Naive B cell (primary cell): ENCODE measurements at places on chromosomes 2 and 18. TPM values are rescaled to one million over a fixed set of nuclear protein-coding genes. Genes with fewer than 3 reads are reported as not detected.
A peak's percentile ranks its signal among the peaks of the same experiment; 100 is the strongest.

DNA sequence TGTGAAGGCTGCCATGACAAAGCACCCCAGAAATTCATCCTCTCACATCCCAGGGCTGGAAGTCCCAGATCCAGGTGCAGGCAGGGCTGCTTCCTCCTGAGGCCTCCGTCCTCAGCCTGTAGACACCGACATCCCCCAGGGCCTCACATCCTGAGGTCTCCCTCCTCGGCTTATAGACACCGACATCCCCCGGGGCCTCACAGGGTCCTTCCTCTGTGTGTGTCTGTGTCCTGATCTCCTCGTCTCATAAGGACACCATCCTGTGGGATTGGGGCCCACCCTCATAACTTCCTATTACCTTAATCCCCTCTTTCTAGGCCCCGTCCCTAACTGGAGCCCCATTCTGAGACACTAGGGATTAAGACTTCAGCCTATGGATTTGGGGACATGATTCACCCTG, 92.0 kb upstream of the SNTG2 start:
- H3K27me3 ChIP-seq: peaks cover 17% of the 10 kb centered on the region
- no peak overlapping the region for H3K4me3 ChIP-seq
- no peaks in the 10 kb centered on the region for H3K36me3 ChIP-seq
- peaks cover 14% of the 10 kb centered on the region for H3K4me1 ChIP-seq
- H3K27ac ChIP-seq: no peak overlapping the region

DNA sequence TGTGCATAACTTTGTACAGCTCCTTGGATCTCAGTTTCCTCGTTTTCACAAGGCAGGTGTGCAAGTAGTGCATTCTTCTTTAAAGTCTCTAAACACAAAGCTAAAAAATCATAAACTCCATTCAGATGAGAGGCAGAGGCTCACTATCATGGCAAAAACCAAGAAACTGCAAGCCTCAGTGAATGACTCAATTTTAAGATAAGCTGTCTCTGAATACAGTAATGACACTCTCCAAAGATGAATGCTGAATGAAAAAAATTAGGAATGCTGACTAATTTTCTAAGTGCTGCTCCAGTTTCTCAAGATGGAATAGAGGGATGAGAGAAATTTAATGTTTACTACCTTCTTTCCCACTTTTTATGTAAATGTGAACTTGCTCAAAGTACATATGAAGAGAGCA, 17.2 kb downstream of the B4GALT6 start:
- DNase-seq: no peak
- no peaks in the 10 kb centered on the region for H3K36me3 ChIP-seq
- no peaks in the 10 kb centered on the region for H3K4me1 ChIP-seq

DNA sequence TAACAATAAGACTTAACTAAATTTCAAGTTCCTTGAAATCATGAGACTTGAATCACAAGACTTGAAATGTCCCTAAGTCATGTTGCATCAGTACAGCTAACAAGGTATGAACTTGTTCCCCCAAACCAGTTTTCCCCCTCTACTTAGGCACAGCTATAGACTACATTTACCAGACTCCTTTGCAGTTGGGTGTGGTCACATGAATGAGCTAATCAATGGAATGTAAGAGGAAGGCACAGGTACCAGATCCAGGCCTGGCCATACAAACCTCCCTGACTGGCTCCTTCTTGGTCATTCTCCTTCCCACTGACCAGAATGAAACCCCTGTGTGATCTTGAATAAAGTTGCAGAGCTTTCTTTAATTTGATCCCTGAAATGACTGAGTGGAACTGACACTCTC, 77.8 kb downstream of the DNER start:
- H3K4me1 ChIP-seq: no peaks in the 10 kb centered on the region
- H3K27me3 ChIP-seq: peaks cover 26% of the 10 kb centered on the region
- DNase-seq: no peak
- no peak overlapping the region for H3K4me3 ChIP-seq

Gene IL18R1
- 0.15 TPM for polyA plus RNA-seq

DNA sequence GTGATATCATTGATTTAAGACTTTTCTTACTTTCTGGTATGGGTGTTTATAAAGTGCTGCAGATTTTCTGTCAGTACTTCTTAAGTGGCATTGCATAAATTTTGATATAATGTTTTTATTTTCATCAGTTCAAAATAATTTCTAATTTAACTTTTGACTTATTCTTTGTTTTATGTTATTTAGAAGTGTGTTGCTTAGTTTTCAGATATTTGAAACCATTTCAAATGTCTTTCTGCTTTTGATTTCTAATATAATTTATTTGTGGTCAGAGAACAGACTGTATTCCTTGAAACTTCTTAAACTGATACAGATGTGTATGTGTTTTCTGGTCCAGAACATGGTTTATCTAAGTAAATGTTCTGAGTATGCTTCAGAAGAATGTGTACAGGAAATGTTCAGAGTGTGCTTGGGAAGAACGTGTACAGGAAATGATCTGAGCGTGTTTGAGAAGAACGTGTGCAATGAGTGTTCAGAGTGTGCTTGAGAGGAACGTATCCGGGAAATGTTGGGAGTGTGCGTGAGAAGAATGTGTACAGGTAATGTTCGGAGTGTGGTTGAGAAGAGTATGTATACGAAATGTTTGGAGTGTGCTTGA, 265.7 kb upstream of the HS6ST1 start:
- H3K36me3 ChIP-seq: no peaks in the 10 kb centered on the region
- H3K27ac ChIP-seq: no peak overlapping the region
- no peak for DNase-seq

Gene INPP4A
- 2.5 TPM for polyA plus RNA-seq

DNA sequence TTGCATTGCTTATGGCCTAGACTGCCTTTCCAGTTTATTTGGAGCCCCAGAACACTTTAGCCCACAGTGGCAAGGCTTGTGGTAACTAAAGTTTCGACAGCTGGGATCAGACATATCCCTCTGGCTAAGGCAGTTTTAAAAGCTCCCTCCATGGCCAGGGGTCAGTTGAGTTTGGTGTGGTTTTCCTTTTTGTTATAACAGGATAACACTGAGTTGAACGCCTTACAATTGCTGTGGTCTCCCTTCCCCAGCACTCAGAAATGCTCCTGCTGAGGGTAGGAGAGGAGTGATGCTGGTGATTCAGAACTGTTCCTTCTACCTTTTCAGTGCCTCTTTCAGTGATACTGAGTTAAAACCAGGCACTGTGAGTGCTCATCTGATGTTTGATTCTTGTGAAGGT, 182.6 kb downstream of the GULP1 start:
- H3K36me3 ChIP-seq: no peaks in the 10 kb centered on the region
- H3K27me3 ChIP-seq: no peaks in the 10 kb centered on the region
- no peak for DNase-seq
- no peak overlapping the region for H3K4me3 ChIP-seq
- no peak overlapping the region for H3K27ac ChIP-seq

Gene CRACDL
- polyA plus RNA-seq: not detected

Gene ARID5A
- polyA plus RNA-seq: 29.3 TPM

DNA sequence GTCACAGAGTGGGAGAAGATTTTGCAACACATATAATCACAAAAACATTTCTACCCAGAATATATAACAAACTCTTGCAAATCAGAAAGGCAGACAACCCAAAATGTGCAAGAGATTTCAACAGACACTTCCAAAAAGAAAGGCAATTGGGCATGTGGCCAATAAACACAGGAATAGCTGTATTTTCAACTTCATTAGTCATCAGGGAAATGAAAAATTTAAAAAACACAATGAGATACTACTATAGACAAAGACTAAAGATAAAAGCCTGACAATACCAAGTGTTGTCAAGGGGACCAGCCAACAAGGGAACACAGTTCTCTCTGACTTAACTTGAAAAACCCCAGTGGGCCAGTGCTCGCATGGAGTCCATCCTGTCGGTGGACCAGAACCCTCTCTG, 40.5 kb downstream of the MTHFD2 start:
- H3K4me1 ChIP-seq: no peaks in the 10 kb centered on the region
- DNase-seq: no peak
- H3K36me3 ChIP-seq: peaks cover 7% of the 10 kb centered on the region

DNA sequence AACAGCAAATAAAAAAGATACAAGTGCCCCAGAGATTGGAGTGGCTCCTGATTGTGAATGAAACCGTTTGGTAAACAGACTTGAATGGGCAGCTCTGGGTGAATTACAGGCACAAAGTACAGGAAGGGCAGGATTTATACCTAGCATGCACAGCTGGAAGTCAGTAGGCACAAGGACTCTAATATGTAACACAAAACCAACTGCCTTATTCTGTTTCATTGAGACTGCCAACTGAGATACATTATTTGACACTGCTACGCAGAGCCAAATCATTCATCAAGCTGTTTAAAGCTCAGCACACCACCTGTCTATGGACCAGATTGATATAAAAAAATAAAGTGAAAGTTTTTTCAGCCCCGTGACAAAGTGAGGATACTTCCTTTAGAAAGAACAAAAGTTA, 541.2 kb downstream of the NUP35 start:
- H3K27me3 ChIP-seq: no peaks in the 10 kb centered on the region
- H3K4me3 ChIP-seq: no peak overlapping the region
- H3K27ac ChIP-seq: no peak overlapping the region
- H3K4me1 ChIP-seq: no peaks in the 10 kb centered on the region
- no peak for DNase-seq

DNA sequence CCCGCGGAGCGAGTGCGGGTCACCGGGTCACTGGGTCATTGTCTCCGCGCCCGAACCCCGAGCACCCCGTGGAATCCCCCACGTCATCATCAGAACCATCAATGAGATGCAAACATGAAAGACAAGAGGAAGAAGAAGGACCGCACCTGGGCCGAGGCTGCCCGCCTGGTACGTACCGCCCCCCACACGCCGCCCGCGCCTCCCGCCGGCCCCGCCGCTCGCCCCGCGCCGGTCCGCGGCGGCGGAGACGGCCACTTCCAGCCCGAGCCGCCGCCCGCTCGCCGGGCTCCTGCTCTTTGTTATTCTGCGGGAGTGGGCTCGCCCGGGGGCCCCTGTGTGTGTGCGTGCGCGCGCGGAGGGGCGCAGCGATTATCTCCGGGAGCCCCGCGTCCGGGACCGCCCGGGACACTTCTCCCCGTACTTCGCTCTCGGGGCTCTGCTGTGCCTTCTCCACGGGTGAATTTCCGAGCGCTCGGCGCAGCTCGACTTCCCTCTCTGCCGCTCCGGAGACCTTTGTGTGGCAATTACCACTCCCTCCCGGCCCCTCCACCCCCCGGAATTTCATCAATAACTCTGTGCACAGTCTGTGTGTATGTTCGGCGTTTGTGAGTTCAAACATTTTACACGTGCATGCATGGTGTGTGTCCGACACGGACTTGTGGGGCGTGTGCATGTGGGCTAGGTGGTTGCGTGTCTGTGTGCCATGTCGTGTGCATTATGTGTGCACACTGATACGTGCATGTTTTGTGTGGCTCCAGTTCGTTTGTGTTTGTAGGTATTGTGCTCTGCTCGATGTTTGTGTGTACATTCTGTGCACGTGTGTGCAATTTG, 714 bp downstream of the ASXL3 start:
- no peaks in the 10 kb centered on the region for H3K36me3 ChIP-seq
- no peak for DNase-seq
- H3K27ac ChIP-seq: no peak overlapping the region
- H3K4me1 ChIP-seq: peaks cover 6% of the 10 kb centered on the region
- peak overlapping the region; percentile 78 for H3K4me3 ChIP-seq

DNA sequence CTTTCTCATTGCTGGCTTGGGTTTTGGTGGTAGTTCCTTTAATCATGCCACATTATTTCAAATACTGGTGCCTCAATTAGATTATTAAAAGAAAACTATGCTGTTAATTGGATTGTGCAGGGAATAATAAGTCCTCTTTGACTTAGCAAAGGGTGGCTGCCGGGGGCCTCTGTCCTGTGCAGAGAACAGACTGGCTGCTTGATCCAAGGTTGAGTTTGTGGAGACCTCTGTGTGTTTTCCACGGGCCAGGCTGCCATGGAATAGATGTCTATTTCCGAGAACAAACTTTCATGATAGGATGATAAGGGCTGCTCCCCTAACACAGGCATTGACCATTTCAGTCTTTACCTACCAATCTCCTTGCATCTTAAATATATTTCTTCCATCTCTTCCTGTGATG, 30.4 kb upstream of the OTOS start:
- H3K4me3 ChIP-seq: no peak overlapping the region
- no peak for DNase-seq
- H3K4me1 ChIP-seq: peaks cover 3% of the 10 kb centered on the region
- peaks cover 8% of the 10 kb centered on the region for H3K27me3 ChIP-seq
- no peaks in the 10 kb centered on the region for H3K36me3 ChIP-seq

DNA sequence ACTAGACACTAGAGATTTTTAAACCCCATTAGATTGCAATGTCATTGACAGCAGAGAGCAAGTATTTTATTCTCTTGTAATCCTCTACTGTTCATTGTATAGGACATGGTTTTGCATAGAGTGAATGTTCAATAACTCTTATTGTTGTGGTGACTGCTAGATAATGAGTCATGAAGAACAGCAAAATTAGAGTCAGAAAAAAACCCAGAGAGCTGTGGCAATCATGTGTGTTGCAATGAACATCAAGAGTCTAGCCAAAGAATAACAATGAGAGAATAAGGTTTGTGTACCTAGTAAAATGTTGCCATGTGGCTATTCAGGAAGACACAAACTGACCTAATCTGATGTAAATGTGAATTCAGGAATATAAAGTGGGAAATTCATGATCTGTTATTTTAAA, 684.0 kb downstream of the DSC3 start:
- no peaks in the 10 kb centered on the region for H3K36me3 ChIP-seq
- H3K27me3 ChIP-seq: no peaks in the 10 kb centered on the region
- no peak overlapping the region for H3K4me3 ChIP-seq
- no peaks in the 10 kb centered on the region for H3K4me1 ChIP-seq

- no peak overlapping the region for H3K4me3 ChIP-seq
- H3K27me3 ChIP-seq: peaks cover 43% of the 10 kb centered on the region
- H3K36me3 ChIP-seq: peaks cover 6% of the 10 kb centered on the region
- H3K4me1 ChIP-seq: no peaks in the 10 kb centered on the region
These were observed 6.9 kb upstream of the IGFBP2 start for GRCh38 chr2:216626168-216626874.

Gene CD8B2
- not detected for polyA plus RNA-seq

Gene ZSWIM2
- polyA plus RNA-seq: not detected

- no peak overlapping the region for H3K4me3 ChIP-seq
- no peaks in the 10 kb centered on the region for H3K27me3 ChIP-seq
- H3K27ac ChIP-seq: no peak overlapping the region
- no peaks in the 10 kb centered on the region for H3K36me3 ChIP-seq
- DNase-seq: no peak
- no peaks in the 10 kb centered on the region for H3K4me1 ChIP-seq
These were observed 7.1 kb upstream of the CSRNP3 start for GRCh38 chr2:165462443-165462842.

DNA sequence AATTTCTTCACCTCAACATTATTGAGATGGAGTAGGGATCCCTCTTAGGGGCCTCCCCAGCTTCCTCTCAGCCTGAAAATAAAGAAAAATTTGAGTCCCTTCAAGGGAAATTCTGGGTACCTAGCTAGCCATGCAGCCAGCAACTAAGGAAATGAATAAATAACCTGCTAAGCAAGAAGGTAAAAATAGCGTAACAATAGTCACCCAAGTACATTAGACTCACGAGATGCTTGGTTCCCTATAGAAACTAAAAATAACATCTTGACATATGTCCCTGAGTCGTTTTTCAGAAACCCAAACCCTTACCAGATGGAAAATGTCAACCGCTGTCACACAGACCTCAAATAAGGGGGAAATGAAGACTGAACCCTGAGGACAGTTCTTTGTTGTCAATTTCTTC, 51.9 kb downstream of the CACNB4 start:
- H3K27me3 ChIP-seq: no peaks in the 10 kb centered on the region
- no peaks in the 10 kb centered on the region for H3K36me3 ChIP-seq
- peak overlapping the region; percentile 47 for H3K27ac ChIP-seq
- H3K4me1 ChIP-seq: peaks cover 15% of the 10 kb centered on the region
